ENCODE measurements at places on chromosomes 3 and 15.

DNA sequence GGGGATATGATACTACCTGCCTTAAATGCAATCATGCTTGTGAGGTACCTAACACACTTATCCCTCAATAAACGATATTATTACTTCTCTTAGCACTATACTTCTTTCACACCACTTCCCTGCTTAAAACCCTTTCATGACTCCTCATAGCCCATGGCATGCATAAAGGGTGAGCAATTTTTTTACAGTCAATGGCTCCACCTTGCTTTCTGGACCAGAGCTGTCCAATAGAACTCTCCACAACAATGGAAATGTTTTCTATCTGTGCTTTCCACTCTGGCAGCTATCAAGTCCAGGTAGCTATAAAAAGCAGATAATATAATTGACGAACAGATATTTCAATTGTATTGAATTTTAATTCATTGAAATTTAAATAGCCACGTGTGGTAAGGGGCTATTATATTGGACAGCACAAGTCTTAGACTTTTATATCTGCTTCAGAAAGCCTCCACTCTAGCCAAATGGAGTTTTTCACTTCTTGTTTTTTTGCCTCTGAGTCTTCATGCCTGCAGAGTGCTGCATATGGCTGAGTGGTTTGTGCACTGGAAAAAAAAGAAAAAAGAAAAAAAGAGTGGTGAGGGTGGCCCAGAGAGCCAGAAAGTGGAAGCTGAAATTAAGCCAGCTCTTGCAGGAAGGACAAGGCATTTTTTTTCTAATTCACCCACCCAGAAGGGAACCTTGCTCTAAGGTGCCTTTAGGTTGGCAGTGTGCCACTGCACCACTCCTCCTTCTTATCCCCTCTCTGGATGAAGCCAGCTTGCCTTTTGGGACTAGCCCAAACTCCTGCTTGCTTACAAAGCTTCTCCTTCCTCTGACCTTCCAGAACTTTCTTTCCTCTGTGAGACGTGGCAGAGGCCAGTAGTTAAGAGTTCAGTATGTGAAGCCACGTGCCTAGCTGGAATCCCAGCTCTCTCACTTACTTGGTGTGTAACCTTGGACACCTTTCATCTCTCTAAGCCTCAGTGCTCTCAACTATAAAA lies 239.0 kb upstream of the LRTM1 start:
- DNase-seq = no peak

- peak; percentile 54 for DNase-seq
Observed at GRCh38 chr15:59492389-59493377, 54.7 kb downstream of the FAM81A start.

DNA sequence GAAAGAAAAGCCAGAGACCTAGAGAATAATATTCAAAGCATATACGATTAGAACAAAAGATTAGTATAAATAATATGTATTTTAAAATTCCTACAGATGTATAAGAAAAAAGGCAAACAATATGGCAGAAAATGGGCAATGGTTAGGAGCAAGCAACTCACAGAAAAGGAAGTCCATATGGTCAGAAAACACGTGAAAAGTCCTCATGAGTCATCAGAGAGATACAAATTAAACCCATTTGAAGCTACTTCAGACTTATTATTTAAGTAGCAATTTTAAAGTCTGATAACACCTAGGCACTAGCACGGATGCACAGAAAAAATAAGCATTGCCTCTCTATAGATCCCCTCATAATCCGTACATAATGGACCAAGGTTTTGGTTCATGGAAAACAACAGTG lies 25.6 kb downstream of the SLC7A14 start:
- no peak for DNase-seq

GRCh38 chr3:69343875-69344274 lies 42.0 kb downstream of the FRMD4B start:
- DNase-seq = no peak

DNA sequence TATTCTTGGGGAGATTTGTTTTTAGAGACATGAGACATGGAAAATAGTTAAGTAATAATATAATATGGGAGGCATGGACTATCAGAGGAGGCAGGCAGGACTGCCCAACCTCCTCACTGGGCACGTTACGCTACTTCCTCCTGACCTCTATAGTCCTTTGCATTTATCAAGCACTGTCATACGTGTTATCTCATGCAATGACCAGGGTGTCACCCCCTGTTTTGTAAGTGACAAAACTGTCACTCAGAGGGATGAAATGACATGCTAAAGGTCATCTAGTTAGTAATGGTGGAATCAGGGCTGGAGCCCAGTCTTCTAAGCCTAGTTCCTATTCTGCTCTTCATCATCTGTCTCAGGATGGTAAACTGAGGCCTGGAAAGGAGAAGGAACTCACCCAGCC lies 66.7 kb downstream of the ST6GAL1 start:
- no peak for DNase-seq

Measured in stimulated activated CD4-positive, alpha-beta T cell treated with anti-CD3 and anti-CD28 coated beads, Interleukin-15, amount 100 ng/mL, for 24 hours (primary cell).